ENCODE measurements at places on chromosomes 16 and 17.

DNA sequence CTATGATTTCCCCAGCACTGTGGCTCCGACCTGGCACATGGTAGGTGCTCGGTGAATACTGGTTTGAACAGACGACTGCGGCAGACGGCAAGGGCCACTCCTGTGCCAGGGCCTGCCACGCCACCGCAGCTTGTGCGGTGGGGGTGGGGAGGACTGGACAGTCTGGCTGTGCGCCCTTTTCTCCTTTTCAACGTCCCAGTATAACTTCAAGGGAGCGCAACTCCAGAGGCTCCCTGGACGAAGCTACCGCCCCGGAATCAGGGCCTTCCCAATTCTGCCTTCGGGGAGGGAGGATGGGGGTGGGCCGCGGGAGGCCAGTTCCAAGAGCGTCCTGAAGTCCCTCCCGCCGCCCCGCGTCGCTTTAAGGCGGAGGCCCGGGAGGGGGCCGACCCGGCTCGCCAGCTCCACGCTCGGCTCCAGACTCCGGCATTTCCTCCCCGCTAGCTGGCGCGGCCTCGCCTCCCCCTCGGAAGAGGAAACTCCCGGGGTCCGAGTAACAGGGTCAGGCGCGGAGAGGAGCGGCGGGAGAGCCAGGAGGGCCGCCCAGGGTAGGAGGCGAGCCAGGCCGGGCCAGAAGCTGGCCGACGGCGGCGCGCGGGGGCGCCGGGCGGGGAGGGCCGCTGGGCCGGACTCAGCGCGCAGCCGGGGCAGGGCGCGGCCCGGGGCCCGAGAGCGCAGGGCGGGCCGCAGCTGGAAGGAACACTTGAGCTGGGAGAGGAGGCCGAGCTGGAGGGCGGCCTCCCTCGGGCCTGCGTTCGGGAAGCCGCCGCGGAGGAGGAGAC, at the start of gene ITPRIPL2:
Gene ITPRIPL2, plus strand, starts transcription at position 388 of the 782 bp plus-strand sequence. CDS start 498 bp downstream, outside the sequence.
- DNase-seq: no peak

DNA sequence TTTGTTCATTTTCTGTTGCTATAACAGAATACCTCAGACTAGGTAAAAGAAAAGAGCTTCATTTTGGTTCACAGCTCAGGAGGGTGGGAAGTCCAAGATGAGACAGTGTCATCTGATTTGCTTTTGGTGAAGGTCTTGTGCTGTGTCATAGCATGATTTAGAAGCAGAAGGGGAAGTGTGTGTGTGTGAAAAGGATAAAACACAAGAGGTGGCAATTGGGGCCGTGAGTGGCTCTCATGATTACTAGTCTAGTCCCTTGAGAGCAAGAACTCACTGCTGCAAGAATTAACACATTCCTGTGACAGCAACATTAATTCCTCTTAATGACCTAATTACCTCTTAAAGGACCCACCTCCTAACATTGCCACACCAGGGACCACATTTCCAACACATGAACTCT, 8.3 kb downstream of the SLC35G3 start:
- DNase-seq: no peak

DNA sequence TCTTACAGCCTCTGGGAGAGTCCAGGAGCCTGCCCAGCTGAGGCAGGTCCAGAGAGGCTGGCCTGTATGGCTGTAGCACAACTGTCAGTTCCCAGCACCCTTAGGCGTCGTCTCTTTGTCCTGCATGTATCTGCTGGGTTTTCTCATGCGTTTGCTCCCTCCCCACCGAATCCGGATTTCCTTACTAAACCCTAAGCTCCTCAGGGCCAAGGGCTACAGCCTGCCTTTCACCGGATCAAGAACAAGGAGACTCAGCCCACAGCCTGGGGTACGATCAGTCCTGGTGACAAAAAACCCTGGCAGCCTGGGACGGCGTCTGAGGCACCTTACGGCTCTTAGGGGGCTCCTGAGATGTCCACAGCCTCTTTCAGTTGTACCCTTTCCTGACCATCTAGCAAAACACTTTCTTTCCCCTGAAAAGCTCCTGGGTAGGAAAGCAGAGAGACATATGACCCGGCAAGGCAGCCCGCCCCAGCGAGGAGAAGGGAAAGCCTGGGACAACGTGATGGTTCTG, 12.2 kb downstream of the HIC1 start:
- DNase-seq: no peak

DNA sequence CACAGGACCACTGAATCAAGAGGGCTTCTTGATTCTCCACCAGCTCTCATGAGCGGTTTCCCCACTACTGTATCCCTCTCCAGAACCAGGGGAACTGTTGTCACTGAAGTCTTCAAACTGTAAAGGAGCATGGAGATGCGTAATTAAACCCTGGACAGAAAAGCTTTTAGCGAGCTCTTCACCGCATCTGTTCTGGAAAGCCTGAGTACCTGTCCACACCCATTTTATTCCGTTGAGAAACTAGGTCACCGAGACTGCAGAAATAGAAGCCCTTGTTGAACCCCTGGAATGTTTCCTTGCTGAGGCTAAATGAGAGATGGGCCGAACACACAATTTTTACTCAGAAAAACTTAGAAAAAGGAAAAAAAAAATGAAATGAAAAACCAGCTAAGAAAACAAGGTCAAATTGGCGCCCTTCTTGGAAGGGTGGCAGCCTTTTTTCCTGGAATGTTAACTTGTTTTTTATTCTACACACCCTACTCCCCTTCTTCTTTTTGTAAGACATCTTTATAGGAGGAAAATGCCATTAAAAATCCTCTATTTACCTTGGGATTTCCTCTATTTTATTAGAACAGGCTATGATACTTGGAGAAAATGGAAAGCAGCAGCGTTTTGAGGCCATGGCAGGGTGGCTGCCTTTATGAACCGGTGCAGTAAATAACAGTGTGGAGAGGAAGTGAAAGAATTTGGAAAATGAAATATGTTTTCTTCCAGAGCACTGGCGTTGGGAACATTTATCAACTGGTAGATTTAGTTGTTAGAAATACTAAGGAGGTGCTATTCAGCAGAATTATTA, 52.6 kb upstream of the CRISPLD2 start:
- no peak for DNase-seq

DNA sequence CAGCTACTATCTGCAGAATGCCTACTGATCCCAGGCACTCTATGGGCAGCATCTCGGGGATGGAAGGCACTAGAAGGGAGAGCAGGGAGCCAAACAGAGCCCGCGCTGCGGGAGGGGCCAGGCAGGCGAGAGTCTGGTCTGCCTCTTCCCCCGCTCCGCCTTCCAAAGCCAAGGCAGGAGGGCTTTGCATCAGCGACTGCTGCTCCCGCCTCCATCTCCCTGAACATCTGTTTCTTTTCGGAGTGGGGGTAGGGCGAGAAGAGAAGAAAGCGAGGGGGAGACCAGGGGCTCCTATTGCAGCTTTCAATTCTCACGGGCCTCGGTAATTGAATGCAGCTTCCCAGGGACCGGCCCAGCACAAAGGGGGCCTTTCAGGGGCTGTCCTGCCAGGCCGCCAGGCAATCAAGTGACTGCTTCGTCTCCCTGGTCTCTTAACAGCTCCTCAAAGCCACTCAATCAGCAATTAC, 31.4 kb upstream of the CDC42EP4 start:
- no peak for DNase-seq

DNA sequence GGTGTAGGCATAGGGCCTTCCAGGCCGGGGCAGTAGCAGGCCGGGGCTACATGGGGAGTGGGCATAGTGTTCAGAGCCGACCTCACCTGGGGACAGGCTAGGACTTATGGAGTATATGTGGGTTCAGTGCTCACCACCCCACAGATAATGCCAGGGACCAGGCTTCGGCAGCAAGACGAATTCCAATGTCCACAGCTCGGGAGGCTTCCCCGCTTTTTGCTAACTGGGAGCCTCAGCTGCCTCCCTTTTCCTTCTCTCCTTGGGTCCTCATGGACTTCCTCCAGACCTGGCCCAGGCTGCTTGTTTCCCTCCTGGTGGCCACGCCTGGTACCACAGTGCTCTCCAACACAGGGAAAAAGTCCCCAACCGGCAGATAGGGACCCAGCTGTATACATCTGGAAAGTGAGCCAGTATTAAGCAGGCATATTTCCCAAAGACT, 20.1 kb upstream of the SLC46A1 start:
- no peak for DNase-seq

GRCh38 chr17:45277216-45277849, 15.4 kb upstream of the SPATA32 start:
- no peak for DNase-seq

DNA sequence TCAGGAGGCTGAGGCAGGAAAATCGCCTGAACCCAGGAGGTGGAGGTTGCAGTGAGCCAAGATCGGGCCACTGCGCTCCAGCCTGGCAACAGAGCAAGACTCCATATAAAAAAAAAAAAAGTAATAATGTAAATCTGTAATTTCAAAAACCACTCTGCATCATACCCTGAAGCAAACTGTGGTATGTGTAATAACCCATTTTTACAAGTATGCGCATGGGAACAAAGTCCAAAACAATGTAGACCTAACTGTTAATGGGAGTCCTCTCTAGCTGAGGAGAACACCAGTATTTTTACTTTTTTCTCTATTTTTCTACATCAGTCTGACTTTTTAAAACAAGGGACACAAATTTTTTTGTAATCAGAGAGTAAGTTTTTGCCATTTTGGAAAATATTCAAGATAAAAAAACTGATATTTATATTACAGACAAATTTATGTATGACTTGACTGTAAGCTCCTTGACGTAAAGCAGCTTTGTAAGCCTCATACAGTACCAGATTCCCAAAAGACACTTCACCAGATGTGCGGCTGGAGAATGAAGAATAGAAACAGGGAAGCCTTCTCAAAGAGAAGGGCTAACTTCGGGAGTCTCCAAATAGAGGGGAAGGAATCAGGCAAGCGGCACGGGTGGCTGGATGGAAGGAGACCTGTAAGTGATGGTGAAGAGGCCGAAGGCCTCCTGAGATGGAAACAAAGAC, 25.7 kb downstream of the CMTM4 start:
- no peak for DNase-seq

DNA sequence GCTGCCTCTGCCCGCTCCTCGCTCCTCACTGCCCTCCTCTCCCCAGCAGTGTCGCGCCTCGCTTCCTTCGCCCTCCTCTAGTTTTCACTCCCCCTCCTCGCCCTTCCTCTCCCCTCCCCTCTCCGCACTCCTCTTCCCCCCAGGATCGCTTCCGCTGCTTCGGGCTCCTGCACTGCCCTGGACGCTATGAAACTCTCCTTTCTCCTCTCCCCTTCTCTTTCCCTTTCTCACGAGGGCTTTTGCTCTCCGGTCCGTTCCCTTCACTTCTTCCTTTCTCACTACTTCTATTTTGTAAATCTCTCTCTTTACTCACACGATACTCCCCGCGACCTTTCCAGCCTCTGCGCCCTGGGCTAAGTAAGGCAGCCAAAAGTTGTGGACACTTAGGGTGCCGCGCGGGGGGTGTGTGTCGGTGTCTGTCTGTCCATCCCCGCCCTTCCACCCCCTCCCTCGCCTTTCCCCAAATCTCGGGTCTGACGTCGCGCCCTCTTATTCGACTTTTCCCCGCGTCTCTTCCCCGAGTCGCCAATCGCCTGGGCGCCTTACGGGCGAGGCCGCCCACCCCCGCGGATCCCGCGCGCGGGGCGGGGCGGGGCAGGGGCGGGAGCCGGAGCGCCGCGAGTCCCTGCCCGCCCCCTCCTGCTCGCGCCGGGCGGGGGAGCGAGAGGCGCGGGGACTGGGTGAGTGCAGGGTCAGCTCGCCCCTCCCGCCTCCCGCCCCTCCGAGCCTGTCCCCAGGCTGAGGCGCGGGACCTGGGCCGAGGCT, at the start of gene IRX3:
Gene IRX3, minus strand, starts transcription at position 422 of the 765 bp plus-strand sequence. CDS start 737 bp downstream, outside the sequence.
- DNase-seq: no peak

GRCh38 chr16:70598937-70599503, 47.3 kb upstream of the IL34 start:
- no peak for DNase-seq

DNA sequence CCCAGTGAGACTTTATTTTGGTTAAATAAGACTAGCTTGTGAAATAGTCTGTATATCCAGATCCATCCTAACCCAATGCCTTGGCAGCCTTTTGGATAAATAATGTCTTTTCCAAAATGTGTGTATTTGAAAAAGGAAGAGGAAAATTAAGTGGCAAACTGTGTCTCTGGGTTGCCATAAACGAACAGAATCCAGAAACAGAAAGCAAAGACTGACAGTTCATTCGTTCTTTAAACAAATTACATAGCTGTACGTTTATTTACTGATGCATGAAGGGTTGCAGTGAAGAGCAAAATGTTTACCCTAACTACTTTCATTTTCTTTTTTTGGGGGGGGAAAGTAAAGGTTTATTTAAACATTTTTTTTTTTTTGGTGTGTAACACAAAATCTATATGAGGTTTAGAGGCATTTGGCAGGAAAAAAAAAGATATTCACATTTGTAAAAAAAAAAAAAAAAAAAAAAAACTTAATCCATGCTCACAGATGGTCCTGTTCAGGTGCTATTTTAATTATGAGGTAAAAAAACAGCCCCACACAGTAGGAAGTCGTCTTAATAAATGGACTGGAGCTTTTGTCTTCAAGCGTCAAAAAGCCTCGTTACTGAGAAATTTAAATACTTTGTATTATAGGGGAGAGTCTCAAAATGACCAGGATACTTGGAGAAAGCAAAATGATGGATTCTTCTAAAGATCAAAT, 245.9 kb downstream of the FTO start:
- DNase-seq: no peak

GRCh38 chr17:40321524-40321929, 12.5 kb downstream of the RARA start:
- no peak for DNase-seq

DNA sequence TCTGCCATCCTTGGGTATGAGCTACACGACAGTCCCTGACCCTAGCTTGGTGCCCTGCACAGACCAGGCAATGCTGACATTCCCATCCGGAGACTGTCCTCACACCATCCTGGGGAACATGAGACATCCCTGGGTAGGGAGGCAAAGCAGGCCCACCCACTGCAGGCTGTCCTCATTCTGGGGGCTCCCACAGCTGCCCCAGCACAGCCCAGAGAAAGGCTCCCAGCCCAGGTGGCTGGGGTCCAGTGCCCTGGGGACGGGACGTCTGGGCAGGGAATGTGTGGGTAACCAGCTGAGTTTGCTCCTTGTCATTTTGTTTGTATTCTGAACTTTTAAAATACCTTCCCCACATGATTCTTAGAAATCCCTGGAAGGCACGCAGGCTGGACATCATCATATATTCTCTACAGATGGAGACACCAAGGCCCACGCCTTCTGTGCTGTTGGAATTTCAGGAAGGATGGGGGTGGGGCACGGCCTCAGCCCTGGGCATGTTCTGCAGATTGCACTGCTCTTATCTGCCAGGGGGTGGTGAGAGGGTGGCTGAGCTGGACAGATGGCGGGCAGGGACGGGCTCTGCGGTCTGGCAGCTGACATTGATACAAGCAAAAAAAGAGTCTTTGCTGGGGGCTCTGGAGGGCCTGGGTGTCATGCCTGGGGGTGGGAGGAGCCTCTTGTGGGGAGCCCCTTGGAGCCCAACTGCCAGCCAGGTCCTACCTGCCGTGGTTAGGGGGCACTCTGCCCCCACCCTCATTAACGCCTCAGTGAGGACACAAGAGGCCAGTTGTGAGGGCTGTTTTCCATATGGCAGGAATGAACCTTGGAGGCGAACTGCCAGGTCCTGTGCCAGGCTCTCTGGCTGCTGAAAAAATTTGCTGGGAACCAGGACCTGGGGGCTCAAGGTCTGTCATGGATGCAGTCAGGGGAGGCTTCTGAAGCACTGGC, 28.4 kb downstream of the LRRC75A start:
- DNase-seq: no peak

- DNase-seq: no peak
Observed at GRCh38 chr16:2715519-2715918, 4.5 kb downstream of the PRSS27 start.
